H1 (cell line): ENCODE measurements at places on chromosomes 7 and 10. TPM values are rescaled to one million over a fixed set of nuclear protein-coding genes. Genes with fewer than 3 reads are reported as not detected.

Gene ASAH2
- total RNA-seq = 2.0 and 3.1 TPM in 2 replicates

Gene ANKRD2
- not detected in 2 replicates for total RNA-seq

Gene PLAU
- total RNA-seq = 23.8 and 26.1 TPM in 2 replicates

Gene DKK1
- 0.21 and 0.61 TPM in 2 replicates for total RNA-seq
